HuH-7.5 (cell line): ENCODE measurements at places on chromosomes 5 and 9.

- no peak for DNase-seq
Measured at GRCh38 chr5:157198277-157198986, 17.8 kb downstream of the ITK start.

- no peak for DNase-seq
Measured at GRCh38 chr5:167696558-167697314, 594.7 kb upstream of the WWC1 start.

GRCh38 chr5:36982146-36982545 is 105.6 kb downstream of the NIPBL start:
- no peak for DNase-seq

- DNase-seq: no peak
Measured at GRCh38 chr5:44336708-44337107, 52.5 kb downstream of the FGF10 start.

GRCh38 chr9:107137495-107138202 is 145.4 kb upstream of the RAD23B start:
- peak; percentile 49 for DNase-seq

- DNase-seq: no peak
Measured at GRCh38 chr5:50873595-50874277, 207.3 kb downstream of the PARP8 start.

DNA sequence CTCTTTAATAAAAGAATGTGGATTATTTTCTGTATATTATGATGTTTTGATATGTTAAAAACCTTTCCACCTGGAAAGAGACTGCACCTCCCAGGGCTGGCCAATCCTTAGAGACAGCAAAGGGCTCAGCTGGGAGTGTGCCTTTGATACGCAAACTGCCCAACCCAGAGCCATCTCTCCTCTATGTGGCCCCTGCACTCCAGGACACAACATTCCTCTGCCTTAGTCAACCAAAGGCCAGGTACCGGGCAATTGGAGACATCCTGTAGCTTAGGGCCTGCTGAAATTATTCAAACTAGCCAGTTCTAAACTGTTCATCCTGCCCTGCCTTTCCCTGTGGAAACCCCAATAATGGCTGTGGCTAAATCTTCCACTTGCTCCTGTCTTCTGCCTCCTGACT is 5.0 kb upstream of the HSPB3 start:
- no peak for DNase-seq

DNA sequence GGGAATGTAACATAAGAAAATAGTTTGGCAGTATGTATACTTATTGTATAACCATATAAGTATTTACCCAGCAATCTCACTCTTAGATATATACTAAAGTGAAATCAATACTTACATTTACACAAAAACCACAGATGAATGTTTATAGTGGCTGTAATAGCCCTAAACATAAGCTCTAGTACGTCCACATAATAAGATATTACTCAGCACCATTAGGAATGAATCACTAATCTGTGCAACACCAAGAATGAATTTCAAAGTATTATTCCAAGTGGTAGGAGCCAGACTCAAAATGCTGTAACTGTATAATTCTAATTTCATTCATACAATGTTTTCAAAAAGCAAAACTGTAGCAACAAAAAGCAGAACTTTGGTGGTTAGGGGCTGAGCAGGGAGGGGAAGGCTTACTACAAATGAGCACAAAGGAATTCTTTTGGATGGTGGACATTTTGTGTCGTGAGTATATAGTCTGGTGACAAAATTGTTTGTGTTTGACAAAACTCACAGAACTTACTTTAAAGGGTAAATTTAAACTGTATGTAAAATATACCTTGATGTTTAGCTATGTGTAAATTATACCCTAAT is 11.9 kb upstream of the C5orf46 start:
- no peak for DNase-seq

DNA sequence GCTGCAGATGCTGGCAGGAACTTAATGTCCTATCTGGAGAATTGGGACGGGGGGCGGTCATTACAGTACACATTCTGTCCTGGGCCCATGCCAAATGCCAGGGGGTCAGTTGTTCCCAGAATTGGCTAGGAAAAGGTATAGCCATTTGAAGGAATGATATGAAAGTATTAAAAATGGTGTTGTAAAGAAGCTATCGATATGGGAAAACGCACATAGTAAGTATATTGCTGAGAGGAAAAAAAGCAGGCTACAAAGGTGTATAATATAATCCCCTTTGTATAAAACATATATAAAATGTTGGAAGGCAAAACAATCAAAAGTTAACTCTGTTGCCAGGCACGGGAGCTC is 450 bp upstream of the ARHGEF39 start:
- no peak for DNase-seq

DNA sequence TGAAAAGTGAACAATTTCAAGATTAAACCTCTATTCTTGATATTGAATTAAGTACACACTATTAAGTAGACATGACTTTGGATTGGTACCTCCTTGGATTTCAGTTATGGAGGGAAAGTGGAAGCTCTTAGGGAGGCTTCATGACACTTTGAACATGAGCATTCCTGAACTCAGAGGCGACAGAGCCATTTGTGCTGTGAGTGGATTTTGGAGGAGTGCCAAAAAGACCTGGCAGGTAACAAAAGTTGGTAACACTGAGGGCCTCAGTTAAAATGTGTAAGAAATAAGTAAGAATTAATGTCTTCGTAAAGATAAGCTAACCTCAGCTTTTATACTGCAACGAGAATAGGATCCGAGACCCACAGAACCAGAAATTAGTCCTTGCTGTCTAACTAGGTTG is 356.7 kb downstream of the ARRDC3 start:
- no peak for DNase-seq

DNA sequence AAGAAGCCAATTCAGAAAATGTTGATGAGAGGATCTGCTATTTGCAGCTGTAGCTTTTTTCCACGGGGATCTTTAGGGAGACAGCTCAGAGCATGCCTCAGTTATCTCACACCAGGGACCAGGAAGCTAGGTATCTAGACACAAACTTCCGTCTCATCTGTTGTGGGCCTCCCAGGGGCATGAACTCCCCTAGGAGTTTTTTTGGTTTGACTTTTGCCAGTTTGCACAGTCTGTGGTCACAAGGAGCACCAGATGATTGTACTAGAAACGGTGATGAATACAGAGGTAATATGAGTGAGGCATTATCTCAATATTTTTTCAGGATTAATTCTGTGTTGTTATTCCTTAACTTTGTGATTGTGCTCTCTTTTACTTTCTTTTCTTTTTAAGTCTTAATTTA is 533.2 kb upstream of the SEMA6A start:
- DNase-seq: no peak

GRCh38 chr5:161093100-161093499 is 241.1 kb upstream of the ATP10B start:
- DNase-seq: no peak

GRCh38 chr9:95143591-95144561 is 173.6 kb downstream of the FANCC start:
- DNase-seq: no peak
